ENCODE measurements at places on chromosomes 1 and 21.

- DNase-seq: no peak
Measured at GRCh38 chr1:27274204-27274603, 39.8 kb downstream of the WDTC1 start.

- no peak for DNase-seq
Measured at GRCh38 chr1:37944086-37944763, 2.6 kb downstream of the INPP5B start.

DNA sequence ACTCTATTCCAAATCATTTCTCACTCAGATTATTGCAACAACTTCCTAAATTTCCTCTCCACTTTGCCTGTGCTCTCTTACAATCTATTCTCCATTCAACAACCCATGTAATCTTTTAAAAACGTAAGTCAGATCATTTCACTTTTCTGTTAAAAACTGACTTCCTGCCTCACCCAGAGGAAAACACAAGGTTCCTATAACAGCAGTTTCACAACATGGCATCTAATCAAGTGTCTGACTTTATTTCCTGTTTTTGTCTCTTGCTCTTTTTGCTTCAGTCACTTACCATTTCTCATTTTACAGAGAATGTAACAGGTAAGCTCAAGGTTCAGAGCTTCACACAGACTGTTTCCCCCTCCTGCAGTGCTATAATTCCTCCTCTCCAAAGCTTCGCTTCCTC, 560.7 kb downstream of the LRRIQ3 start:
- no peak for DNase-seq

- no peak for DNase-seq
Measured at GRCh38 chr1:63321066-63321784, 1.1 kb upstream of the FOXD3 start.
